ENCODE measurements at places on chromosomes 7 and 10. TPM values are rescaled to one million over a fixed set of nuclear protein-coding genes. Genes with fewer than 3 reads are reported as not detected.

DNA sequence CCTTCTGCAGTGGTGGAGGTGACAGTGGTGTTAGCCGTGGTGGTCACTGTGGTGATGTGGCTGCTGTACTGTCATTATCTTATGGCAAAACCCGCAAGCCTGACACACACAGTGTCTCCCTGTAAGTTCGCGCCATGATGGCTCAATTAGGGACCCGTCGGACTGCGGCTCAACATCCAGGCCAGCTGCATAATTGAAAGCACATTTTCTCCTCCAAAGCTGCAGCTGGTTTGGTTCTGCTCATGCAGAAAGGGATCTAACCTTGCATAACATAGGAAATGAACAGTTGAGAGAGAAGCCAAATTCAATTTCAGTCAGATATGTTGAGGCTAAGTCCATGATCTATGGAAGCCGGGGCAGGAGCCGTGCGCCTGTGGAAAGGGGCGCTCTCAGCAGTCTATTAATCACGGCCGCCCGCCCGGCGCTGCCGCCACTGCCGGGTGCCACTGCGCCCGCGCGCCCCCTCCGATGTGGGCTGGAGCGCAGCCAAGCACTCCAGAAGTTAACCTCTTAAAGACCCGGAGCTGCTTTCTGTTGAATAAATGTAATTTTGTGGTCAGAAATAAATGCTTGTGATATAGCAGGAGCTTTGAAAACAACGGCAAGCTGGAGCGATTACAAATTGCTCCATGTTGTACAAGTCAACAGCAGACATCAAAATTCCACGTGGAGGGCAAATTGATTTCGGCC lies 227.7 kb downstream of the CUX1 start:
- no peaks in the 10 kb centered on the region for H3K4me1 ChIP-seq
- DNase-seq: no peak
- no peak overlapping the region for H3K27ac ChIP-seq
- no peaks in the 10 kb centered on the region for H3K36me3 ChIP-seq
- no peak overlapping the region for H3K4me3 ChIP-seq

DNA sequence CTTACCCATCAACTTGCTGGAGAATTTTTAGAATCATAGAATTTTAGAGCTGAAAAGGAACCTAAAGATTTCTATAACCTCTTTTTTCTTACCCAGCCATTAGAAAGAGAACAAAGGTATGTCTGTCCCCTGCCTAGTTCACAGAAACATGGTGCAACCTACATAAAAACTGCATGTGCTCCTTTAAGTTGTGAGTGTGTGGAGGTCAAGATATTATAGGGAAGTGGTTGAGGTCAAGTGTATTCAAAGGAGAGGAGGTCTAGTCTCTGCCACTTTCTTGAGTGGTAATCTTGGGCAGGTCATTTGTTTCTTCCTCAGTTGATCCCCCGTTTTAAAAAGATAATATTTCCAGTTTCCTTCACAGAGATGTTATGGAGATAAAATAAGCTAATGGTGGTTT lies 6.4 kb downstream of the UBTD1 start:
- no peaks in the 10 kb centered on the region for H3K36me3 ChIP-seq
- H3K4me1 ChIP-seq: no peaks in the 10 kb centered on the region
- DNase-seq: no peak
- no peak overlapping the region for H3K27ac ChIP-seq
- no peaks in the 10 kb centered on the region for H3K27me3 ChIP-seq
- no peak overlapping the region for H3K4me3 ChIP-seq

The PITX3 gene
- not detected for total RNA-seq

The PRKCQ gene
- total RNA-seq: 1.4 TPM

DNA sequence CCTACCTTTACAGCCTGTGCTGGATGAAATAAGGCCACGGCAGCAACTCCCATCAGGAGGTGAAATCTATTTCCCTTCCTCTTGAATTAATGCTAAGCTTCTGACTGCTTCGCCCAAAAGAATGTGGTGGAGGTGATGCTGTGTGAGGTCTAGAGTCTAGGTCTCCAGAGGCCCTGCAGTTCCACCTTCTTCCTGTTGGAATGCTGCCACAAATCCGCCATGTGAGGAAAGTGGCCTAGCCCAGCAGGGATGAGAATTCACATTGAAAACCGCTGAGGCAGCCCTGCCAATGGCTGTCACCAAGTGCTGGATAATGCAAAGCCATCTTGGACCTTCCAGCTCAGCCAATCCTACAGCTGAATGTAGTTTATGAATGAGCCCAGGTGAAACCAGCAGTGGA lies 28.0 kb downstream of the RHOBTB1 start:
- H3K36me3 ChIP-seq: no peaks in the 10 kb centered on the region
- no peaks in the 10 kb centered on the region for H3K4me1 ChIP-seq
- no peaks in the 10 kb centered on the region for H3K27me3 ChIP-seq
- DNase-seq: no peak
- H3K27ac ChIP-seq: no peak overlapping the region
- H3K4me3 ChIP-seq: no peak overlapping the region

The TBXAS1 gene
- 44.1 TPM for total RNA-seq

- no peak overlapping the region for H3K4me3 ChIP-seq
- no peaks in the 10 kb centered on the region for H3K36me3 ChIP-seq
- no peak overlapping the region for H3K27ac ChIP-seq
- no peak for DNase-seq
- H3K27me3 ChIP-seq: no peaks in the 10 kb centered on the region
- no peaks in the 10 kb centered on the region for H3K4me1 ChIP-seq
Measured at GRCh38 chr7:123647106-123647730, 8.4 kb upstream of the LMOD2 start.

The ZNF736 gene
- total RNA-seq: 23.4 TPM

Data from prostate gland (tissue), 2 donors.